Stimulated activated CD8-positive, alpha-beta memory T cell treated with anti-CD3 and anti-CD28 coated beads, Interleukin-15, amount 100 ng/mL, for 48 hours (primary cell): ENCODE measurements at places on chromosomes 7 and 10.

- DNase-seq = no peak
Observed at GRCh38 chr7:74483402-74484336, 30.0 kb downstream of the GTF2IRD1 start.

DNA sequence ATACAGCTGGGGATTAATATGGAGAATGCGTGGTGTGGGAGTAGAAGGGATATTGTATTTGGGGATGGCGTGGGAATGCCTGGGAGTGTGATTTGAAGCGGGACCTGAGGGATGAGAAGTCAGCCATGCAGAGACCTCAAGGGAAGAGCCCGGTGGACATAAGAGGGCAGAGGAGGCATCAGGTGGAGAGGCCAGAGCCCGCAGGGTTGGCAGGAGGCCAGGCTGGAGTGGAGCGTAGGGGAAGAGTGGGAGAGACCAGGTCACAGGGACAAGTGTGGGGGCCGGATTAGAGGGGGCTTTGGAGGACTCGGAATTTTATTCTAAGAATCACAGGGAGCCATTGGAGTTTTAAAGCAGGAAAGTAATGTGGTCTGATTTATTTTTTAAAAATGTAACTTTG, 2.0 kb downstream of the NDUFB2 start:
- DNase-seq = no peak

DNA sequence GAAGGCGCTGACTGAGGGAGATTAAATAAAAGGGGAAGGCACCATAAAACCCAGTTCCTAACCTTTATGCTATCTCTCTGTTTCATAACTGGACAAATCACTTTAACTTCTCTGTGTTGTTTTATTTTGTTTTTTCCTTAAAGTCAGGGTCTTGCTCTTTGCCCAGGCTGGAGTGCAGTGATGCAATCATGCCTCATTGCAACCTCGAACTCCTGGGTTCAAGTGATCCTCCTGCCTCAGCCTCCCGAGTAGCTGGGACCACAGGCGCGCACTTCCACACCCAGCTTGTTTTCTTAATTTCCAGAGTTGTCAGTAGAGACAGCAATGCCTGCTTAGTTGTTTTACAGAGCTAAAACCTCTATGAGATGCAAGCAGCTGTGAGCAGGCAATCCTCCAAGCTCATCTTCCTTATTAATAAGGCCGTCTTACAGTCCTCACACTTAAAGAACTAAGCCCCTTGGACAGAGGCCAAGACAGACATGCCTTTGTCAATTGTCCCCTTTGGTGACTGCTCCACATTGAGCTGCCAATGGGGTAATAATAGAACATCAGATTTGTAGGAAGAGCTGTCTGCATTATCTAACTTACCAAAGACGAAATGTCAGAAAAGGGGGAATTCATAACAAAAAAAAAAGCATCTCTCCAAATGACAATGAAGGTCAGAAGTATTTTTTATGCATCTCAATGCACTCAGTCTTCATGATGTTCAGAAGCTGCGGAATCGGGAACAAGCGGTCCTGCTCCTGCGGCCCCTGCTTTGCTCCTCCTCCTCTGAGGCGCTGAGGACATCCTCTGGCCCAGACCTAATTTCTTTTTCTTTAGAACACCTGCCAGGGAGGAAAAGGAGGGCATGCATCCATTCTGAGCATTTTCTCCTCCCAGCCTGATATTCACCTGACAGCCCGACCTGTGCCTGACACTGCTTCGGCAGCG, 62.7 kb upstream of the RNF32 start:
- no peak for DNase-seq

GRCh38 chr10:123136806-123137642, 1.3 kb downstream of the HMX3 start:
- DNase-seq = no peak

- DNase-seq = no peak
Observed at GRCh38 chr10:115914475-115914874, 358.5 kb downstream of the GFRA1 start.

DNA sequence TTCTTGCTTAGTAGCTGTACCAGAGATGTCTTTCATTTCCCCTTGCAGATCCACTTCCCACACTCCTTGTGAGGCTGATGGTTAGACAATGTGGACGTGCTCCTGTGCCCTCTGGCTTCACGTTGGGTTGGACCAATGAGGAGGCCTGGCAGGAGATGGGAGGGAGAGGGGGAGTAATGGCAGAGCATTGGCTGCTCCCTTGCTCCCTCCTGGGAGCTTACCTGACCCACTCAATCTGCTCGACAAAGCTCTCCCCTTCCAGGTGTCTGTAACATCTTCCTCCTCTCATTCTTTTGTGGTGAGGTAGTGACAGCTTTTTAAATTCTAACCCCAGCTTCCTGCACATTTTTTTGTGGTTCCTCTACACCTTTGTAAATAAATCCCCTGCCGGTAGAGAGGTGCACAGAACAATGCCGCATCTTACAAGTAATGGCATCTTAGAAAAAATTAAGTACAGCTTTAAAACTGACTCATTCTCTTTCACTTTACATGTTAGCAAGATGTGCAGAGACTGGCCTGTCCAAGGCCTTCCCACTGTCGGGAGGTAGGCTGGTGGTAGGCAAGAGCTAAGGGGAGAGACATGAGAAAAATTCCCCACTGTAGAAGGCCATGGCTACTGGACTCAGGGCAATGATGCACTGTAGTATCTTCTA, 134.3 kb downstream of the HTR7 start:
- DNase-seq = no peak

DNA sequence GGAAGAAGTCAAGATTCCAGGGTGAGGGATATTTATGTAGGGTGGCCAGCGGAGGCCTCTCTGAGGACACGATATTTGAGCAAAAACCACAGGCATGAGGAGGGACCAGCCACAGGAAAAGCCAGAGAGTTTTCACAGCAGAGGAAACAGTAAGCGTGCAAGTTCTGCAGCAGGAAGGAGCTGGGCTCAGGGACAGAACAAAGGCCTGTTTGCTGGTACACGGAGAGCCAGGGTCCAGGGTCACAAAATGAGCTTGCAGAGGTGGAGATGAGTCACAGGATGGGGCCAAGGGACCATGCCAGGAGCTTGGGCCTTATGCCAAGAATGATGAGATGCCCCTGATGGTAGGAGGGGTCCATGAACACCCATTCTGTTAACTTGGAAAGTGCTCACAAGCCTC, 283.5 kb downstream of the PLXNA4 start:
- no peak for DNase-seq

DNA sequence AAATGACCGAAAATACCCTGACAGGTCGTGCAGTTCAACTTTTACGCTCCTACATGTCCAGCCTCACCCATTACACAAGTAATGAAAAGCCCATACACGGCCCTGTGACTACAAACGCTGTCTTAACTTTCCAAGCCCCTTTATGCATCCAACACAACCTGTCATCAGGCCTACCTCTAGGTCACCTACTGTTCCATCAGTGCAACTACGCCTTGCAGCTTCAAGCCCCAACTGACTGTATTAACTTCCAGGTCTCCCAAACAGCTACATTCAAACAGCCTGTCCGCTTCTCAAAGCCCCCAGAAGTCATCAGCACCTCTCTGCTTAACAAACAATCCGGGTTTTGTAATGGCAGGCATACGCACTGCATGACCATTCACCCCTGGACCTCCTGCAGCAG, 19.2 kb downstream of the ZNF107 start:
- DNase-seq = no peak

GRCh38 chr7:74722153-74722552, 51.7 kb upstream of the NCF1 start:
- DNase-seq = no peak

GRCh38 chr7:32335107-32335506, 155.1 kb downstream of the LSM5 start:
- DNase-seq = no peak

GRCh38 chr10:95394161-95394880, 103.5 kb upstream of the PDLIM1 start:
- peak; percentile 10 for DNase-seq

DNA sequence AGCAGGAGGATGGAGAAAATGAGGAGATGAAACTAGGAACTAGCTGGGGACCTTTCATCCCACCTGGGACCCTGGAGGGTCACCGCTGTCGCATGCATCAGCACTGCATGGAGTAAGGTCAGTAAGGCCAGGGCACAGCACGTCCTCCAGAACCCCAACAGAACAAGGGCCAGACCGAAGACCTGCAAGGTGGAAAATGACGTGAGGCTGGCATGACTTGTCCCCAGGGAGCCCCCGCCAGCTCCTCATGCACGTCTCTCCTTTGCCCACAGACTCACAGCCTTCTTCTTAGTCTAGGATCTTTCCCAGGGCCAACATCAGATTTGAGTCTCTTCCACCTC, 4.7 kb downstream of the ZNF488 start:
- no peak for DNase-seq

DNA sequence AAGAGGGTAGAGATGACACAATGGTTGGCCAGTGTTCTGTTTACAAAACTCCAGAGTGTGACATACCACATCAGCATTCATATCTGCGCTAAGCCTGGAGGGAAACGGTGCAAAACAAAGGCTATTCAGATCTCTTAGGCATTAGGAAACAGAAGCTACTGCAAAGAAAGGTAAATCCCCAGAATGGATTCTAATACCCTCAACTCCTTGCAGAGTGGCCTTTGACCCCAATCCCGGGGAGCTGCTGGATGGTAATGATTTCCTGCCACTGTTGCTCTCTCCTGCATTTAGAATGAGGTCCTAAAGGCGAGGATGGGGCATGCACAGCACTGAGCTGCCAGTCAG, 65.2 kb downstream of the AOAH start:
- no peak for DNase-seq

DNA sequence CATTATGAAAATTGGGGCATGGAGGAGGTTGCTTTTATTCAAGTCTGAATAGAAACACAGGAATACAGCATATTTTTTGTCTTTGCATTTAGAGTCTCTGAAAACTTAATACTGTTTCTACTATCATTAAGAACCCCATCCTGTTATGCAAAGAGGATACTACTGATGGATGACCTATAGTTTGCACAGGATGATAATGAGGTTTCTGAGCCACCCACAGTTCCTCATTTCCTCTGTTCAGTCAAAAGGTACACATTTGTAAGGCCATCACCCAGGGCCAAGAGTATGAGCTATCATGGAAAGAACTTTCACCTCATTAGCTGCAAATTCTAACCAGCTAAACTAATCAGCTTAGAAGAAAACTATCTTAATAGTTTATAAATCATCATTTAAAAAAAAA, 213.0 kb upstream of the CHRM2 start:
- no peak for DNase-seq

- no peak for DNase-seq
Observed at GRCh38 chr7:118152654-118153053, 31.3 kb upstream of the LSM8 start.

DNA sequence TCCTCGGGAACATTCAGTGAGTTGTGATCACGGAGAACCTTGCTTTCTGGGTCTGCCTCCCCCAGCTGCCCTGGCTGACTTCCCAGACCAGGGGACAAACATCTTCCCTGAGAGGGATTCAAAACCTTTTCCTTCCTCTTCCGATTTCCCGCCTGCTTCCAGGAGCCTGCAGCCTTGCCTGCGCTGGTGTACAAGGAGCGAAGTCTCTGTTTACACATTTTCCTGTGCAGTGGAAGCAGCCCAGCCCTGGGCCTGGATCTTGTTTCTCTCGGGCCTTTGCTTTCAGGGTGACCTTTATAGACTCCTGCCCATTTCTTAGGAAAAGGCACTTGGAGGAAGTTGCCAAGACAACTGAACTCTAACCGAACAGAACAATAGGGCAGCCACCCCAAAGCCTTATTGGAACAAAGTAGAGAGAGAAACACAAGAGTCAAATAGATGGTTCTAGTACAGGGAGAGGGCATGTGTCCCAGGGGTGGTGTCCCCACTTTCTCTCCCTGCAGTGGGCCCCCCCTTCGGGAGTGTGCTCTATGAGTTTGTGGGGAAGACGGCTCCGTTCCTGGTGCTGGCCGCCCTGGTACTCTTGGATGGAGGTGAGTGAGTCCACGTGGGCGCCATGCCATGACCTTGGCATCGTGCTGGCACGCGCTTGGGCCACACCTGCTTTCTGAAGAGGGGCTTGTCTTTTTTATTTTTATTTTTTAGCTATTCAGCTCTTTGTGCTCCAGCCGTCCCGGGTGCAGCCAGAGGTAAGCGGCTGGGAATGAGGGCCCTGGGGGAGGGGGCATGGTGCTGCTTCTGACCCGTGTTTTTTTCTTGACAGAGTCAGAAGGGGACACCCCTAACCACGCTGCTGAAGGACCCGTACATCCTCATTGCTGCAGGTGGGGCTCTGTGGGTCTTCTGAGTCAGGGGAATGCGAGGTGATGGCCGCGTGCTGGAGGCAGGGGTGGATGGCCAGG, 14.1 kb downstream of the SLC18A2 start:
- no peak for DNase-seq

DNA sequence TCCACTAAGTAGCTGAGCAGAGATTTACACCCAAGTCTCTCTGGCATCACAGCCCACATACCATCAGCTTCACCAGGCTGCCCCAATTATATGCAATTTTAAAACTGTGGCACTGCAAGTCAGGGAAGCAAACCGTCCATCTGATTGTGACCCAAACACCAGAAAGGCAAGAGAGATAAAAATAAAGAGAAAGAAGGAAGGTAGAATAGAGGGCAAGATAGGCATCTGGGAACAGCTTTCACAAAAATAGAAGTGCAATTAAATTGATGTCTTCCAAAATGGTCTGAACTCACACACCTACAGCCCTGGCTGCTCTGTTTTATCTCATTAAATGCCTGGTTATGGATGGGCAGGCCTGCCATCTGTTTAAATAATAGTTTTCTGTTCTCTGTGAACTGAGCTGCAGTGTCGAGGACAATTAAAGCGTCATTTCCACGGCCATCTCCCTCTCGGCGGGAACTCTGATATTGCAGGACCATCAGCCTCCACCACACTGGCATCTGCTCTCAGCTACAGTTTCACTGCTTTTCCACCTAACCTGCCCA, 509.1 kb downstream of the INHBA start:
- DNase-seq = no peak

GRCh38 chr7:40674316-40674715, 539.5 kb downstream of the SUGCT start:
- no peak for DNase-seq

DNA sequence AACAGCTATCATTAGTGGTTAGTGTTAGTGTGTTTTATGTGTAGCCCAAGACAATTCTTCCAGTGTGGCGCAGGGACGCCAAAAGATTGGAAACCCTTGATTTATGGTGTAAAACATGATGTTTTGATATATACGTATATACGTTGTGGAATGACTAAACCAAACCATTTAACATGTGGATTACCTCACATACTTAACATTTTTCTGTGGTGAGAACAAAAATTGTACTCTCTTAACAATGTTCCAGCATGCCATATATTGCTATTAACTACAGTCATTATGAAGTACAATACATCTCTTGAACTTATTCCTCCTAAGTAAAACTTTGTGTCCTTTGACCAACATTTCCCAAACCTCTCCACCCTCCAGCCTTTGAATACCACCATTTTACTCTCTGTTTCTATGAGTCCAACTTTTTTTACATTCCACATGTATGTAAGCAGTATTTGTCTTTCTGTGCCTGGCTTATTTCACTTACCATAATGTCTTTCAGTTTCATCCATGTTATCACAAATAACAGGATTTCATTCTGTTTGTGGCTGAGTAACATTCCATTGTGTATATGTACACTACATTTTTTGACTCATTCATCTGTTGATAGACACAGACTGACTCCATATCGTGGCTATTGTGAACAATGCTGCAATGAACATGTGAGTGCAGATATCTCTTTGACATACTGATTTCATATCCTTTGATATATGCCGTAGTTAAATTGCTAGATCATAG, 42.2 kb upstream of the MAGI2 start:
- DNase-seq = no peak
